NCI-H345 (cell line): ENCODE measurements at places on chromosomes 6 and 20.

- no peak for DNase-seq
Measured at GRCh38 chr6:36967301-36967700, 12.8 kb downstream of the PI16 start.

GRCh38 chr6:87661016-87661415, 41.0 kb downstream of the AKIRIN2 start:
- no peak for DNase-seq

- DNase-seq = no peak
Measured at GRCh38 chr6:159969204-159969912, 476 bp downstream of the IGF2R start.

DNA sequence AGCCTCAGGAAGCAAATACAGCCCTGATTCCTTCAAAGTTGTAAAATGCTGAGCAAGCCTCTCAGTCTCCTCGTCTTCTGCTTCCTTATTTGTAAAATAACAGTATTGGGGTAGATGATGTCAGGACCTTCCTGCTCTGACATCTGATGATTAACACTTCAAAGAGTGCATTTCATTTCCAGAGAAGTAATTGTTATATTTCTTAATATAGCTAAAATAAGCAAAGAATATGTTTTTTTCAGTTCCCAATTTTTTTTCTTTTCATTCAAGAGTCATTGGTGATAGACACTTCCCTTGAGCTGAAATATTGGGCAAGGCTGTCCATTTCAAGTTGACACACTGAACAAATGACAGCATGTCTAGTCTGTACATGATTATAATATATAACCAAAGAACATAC, 53.4 kb downstream of the SLX4IP start:
- DNase-seq = no peak

GRCh38 chr20:56865055-56865454, 235.9 kb downstream of the TFAP2C start:
- DNase-seq = no peak

DNA sequence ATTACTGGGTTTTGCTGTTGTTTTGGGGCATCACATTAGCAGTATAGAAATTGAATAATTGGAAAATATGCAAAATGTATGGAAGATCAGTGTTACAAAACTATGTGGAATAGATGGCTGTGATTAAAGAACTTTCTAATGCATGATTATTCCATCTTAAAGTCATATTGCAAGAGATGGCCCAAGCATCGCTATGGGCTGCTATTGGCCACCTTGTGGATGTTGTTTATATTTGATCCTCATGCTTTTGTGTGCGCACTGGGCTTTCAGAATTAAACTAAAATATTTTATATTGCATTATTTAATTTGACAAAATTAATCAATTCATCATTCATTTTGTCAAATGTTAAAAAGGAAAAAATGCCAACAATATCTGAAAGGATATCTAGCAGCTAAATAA, 16.1 kb upstream of the HMGN3 start:
- DNase-seq = no peak

GRCh38 chr20:24004471-24004870, 15.9 kb upstream of the GGTLC1 start:
- no peak for DNase-seq

DNA sequence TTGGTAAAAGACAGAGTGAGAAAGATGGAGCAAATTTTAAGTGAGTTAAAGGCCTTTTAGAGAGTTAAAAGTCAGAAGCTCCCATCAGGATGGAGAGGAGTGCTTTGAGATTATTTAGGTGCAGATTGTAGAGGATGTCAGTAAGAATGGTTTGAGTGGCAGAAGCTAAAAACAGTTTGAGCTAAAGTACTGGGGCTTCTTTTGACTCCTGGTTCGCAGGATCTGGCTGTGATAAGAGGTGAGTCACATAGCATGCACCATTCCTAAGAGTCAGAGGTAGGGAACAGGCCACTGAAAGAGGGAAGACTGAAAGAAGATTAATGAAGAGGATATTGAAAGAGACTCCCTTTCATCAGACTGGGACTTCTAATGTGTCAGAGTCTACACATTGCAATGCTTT, 1047.9 kb upstream of the MAP3K7 start:
- DNase-seq = no peak

- DNase-seq = no peak
Measured at GRCh38 chr6:159996087-159996622, 27.3 kb downstream of the IGF2R start.

DNA sequence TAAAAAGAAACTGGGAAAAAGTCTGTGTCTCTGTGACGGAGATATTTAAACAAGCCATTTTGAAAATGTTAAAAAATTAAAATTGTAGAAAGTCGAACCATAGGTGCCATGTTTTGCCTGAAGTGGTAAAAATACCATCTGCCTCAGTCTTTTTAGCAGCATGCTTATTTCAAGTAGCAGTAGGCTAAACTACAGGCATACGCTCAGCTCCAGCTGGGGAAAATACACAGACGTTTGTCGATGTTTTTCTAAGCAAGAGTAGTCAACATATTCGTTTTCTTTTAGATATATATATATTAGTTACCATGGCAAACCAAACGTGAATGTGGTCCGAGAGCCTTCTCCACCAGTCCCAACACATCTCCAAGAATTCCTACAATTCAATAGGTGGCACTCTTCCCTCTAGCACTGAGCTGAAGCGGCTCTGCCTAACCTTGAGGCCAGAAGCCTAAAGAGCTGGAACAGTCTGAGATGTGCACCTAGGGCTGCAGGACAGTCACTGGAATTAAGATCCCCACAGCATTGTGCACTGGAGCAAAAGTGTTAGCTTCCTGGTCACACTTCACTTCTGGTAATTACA, 70.2 kb upstream of the BEND3 start:
- peak; percentile 6 for DNase-seq

DNA sequence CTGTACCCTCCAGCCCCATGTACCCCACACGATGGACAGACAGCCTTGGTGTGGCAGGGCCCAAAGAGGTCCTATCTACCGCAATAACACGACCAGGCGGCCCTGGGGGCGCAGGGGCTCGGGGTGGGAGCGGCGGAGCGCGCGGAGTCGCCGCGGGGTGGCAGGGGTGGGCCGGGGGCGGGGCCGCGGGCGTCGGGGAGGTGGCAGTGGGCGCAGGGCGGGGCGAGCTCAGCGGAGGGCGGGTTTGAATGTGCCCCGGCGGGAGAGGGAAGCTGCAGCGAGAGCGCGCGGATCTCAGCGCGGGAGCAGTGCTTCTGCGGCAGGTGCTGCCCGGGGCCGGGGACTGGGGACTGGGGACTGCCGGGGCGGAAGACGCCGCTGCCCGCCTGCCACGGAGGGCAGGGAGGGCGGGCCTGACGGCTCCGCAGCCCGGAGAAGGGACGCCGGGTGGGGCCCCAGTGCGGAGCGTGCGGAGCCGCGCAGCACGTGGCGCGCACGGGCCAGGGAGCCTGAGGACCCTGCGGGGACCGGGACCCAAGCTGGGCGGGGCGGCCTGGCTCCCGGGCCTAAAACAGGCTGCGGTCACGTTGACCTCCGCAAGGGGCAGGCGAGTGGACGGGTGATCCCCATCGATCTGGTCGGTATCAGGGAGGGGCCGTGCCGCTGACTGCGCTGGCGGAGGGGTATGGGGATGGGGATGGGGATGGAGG, at the start of gene SLC29A1:
TSS of gene SLC29A1 (plus strand) at position 277 of the 710 bp plus-strand sequence. CDS start 3,719 bp downstream, outside the sequence.
- DNase-seq = peak; percentile 78

GRCh38 chr6:158417760-158418098, 105.5 kb downstream of the TULP4 start:
- no peak for DNase-seq

DNA sequence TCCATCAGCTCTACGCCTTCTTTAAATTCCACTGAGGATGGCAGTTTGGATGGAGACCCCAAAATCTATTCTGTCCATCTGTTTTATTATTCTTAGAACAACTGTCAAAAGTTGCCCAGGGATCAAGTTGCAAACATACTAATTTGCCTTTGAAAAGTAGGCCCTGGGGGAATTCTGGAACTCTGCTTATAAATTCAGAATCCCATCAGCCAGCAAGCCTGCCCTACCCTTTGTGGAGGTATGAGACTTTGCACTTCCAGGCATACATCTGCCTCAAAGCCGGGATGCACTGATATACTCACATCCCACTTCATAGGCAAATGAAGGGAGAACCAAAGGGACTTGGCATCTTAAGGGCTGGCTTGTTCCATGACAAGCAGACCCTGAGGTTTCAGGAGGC, 93.6 kb downstream of the INSM1 start:
- no peak for DNase-seq

GRCh38 chr20:48880981-48881657, 40.4 kb upstream of the ARFGEF2 start:
- no peak for DNase-seq

GRCh38 chr6:118171852-118172251, 264.8 kb downstream of the SLC35F1 start:
- no peak for DNase-seq

- no peak for DNase-seq
Measured at GRCh38 chr6:163284151-163284550, 130.4 kb upstream of the QKI start.

GRCh38 chr6:14642842-14643241, 525.3 kb downstream of the CD83 start:
- DNase-seq = no peak

DNA sequence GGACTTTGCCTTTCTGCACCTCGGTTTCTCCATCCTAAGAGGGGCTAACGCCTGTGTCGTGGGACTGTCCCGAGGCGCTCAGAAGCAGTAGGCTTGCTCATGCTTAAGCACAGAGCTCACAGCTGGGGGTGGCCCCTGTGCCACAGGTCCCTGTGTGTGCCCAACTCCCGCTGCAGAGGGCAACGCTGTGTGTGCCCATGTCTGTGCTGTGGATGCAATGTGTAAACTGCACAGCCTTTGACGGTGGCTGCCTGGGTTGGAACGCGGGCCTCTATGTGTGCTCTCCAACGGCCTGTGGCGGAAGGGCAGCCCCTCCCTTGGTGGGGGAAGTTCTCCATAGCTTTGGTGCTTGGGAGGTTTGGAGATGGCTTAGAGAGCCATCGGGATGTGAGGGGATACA, 10.7 kb upstream of the GATA5 start:
- DNase-seq = no peak

- no peak for DNase-seq
Measured at GRCh38 chr6:13425943-13426931, 61.2 kb downstream of the GFOD1 start.

DNA sequence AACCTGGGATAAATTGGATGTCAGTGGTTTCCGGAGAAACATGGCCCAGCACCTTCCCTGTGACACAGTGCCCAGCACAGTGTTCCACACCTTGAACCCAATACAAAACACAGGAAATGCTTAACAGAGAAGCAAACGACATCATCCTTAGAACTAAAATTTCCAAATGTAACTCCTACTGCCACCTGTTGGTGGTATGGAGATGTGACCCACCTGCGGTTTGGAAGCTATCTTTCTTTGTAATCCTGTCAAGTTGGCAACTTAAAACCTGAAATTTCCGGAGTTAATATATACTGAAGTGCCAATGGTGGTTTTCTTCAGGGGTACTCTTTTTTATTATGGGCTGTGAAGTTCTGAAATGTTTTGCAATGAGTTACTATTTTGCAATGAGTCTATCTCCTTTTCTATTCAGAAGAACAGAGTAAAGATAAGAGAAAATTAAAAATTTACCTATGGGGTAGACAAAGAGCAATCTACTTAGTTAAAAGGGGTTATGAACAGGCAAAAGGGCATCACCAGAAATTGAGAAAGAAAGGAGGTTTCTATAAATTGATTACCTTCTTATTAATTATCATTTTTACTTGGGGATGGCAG, 658.8 kb downstream of the PTPRT start:
- peak; percentile 58 for DNase-seq

GRCh38 chr6:68778356-68779020, 143.4 kb downstream of the ADGRB3 start:
- DNase-seq = peak; percentile 67

- DNase-seq = no peak
Measured at GRCh38 chr20:1632178-1632577, 12.4 kb upstream of the SIRPB1 start.

GRCh38 chr20:24950836-24951525, 1.9 kb downstream of the CST7 start:
- DNase-seq = no peak

DNA sequence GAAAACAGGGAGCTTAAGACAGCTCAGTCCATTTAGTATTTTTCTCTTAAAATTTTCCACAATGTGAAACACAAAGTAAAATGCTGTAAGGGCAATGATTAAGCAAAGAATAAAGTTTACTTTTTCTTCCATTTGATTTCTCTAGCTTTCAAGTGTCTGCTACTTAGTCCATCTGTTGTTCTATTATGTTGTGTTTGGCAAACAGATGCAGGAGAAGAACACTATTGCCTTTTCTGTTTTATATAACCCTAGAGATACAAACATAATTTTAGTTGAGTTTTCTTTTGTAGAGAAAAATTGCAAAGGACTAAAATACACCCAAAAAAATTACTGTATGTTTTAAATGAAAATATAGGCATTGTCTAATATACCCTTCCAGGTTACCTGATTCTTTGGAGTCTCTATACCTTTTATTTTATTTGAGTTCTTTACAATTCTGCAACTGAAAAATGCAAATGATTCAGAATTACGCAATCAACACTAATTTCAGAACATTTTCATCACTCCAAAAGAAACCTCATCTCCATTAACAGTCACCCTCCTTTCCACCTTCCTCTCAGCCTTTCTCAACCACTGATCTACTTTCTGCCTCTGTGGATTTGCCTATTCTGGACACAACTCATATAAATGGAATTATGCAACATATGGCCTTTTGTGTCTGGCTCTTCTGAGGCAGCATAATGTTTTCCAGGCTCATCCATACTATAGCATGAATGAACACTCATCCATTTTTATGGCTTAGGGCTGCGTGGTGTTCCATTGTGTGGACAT, 96.9 kb downstream of the MKKS start:
- no peak for DNase-seq

DNA sequence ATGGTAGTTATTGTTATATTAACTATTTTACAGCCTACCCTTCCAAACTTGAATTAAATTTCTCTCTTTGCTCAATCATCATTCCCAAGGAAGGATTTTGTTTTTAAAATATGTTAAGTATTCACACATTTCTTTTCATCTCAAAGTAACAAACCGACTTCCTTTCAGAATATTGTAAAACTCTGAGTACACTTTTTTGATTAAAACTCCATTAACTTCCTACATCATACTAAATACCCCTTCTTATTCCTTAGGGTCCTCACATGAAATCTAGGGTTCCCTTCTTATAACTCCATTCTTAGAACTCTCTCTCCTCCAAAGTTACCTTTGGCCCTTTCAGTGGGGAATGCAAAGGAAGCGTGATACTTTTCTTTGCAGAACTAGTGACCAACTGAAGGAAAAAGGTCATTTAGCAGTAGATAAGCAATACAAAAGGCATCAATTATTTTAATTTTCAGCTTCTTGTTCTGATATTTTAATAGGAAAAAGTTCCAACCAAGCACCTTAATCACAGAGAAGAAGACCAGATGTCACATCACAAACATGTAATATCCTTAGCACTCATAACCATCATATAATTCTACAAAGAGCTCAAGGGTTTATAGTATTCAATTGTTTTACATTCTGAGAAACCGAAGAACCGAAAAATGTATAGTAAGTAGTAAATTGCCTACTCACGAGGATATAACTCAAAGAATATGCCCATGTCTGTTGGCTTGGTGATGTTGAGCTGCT, 494 bp downstream of the RHAG start:
- DNase-seq = no peak

- no peak for DNase-seq
Measured at GRCh38 chr6:37202788-37203491, 33.0 kb downstream of the PIM1 start.
